ENCODE measurements at places on chromosomes 2 and 18. TPM values are rescaled to one million over a fixed set of nuclear protein-coding genes. Genes with fewer than 3 reads are reported as not detected.

DNA sequence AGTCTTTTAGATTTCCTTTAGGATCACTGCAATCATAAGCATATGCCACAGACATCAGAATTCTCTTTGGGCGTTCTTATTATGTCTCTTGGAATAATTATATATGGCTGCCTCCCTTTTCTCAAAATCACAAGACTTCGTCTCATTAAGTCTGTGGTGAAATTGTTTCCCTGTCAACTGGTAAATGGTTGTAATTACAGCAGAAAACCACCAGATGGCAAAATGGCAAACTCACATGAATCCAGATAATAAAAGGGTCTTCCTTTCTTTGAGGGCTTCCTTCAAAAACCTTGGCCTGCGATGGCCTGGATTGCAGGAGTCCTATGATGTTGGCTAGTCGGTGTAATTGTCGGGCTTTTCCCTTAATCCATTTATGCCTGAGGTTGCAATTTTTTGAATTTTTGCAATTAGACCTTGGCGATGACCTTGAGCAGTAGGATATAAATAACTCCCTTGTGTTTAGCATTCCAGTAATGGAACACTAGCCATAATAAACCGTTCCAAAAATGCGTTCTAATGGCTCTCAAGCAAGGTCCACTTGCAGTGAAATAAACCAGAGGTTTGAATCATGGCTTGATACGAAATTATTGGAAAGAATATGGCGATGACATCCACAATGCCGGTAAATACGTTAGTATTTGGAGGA, 656.4 kb downstream of the MBD2 start:
- DNase-seq = no peak

- no peak for DNase-seq
Observed at GRCh38 chr2:17538022-17538843, 2.3 kb upstream of the VSNL1 start.

- no peak for DNase-seq
Observed at GRCh38 chr2:880201-880970, 70.3 kb upstream of the SNTG2 start.

- DNase-seq = no peak
Observed at GRCh38 chr2:68800027-68800401, 65.4 kb downstream of the ARHGAP25 start.

DNA sequence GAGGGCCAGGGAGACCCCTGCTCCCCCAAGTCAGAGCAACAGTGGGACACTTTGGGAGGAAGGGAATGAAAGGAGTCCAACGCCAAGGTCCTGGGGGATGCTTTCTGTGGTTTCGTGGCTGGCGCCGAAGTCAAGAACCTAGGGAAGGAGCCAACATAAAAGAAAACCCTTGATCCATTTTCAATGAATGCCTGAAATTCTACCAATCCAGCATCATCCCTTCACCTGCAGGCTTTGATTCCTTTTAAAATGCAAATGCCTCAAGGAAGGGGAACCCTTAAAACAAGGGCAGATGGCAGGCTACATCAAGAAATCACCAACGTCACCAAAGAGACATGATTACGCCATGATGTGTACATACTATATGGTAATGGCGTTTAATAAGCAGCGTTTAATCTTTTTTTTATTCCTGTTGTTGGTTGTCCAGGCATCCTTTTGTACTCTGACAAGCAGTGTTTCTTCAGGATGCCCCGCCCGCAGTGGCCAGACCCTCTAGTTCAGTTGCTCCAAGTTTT, 123.3 kb upstream of the SLC1A4 start:
- no peak for DNase-seq

- no peak for DNase-seq
Observed at GRCh38 chr2:16861530-16861929, 195.9 kb upstream of the CYRIA start.

GRCh38 chr18:38611036-38611964, 1045.7 kb upstream of the CELF4 start:
- DNase-seq = no peak

- DNase-seq = no peak
Observed at GRCh38 chr2:164065038-164065437, 329.2 kb upstream of the FIGN start.

- peak; percentile 89 for DNase-seq
Observed at GRCh38 chr2:233165895-233166661, 85.4 kb upstream of the ATG16L1 start.

GRCh38 chr2:233973786-233974185, 56.6 kb downstream of the TRPM8 start:
- DNase-seq = no peak

Gene C2orf80
- not detected for total RNA-seq

Gene ERFE
- 0.20 TPM for total RNA-seq

Gene DAPL1
- total RNA-seq = not detected

Gene CD207
- 1.8 TPM for total RNA-seq

Gene HOXD12
- not detected for total RNA-seq
